Neural progenitor cell (in vitro differentiated cells): ENCODE measurements at places on chromosomes 5 and 9.

DNA sequence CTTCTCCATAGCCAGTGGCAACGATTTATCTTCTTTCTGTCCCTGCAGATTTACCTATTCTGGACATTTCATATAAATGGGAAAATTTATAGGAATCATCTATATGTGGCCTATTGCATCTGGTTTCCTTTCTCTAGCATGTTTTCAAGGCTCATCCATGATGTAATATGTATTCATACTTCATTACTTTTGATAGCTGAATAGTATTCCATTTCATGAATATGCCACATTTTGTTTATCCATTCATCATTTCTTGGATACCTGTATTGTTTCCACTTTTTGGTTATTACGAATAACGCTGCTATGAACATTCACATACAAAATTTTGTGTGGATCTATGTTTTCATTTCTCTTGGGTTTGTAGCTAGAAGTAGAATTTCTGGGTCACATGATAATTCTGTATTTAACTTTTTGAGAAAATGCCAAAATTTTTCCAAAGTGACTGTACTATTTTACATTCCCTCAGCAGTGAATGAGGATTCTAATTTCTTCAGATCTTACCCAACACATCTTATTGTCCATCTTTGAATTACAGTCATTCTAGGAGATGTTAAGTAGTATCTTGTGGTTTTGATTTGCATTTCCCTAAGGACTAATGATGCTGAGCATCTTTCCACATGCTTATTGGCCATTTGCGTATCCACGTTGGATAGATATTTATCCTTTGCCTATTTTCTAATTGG lies 3.6 kb downstream of the IARS1 start:
- DNase-seq, result no peak

GRCh38 chr5:153613144-153613543 lies 122.7 kb downstream of the GRIA1 start:
- DNase-seq, result no peak

DNA sequence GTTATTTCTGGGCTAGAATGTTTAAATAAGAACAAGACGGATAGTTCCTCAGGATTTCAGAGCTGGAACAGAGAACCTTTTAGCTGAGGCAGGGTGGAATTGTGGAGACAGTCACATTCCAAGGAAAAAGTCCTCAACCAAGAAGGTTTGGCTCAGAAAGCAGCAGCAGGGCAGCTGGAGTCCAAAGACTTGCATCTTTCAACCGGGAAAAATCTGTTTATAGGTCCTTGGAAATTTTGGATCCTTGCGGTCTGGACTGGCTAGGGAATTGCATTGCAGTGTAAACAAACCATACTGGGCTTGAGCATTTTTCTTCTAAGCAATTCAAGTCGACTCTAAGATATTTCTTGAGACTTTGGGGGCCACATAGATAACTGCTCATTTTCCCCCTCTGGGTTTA lies 40.8 kb upstream of the HMHB1 start:
- DNase-seq, result no peak

- no peak for DNase-seq
Observed at GRCh38 chr5:164728733-164729132, 1223.3 kb downstream of the MAT2B start.
